ENCODE measurements at places on chromosomes 16 and 17. TPM values are rescaled to one million over a fixed set of nuclear protein-coding genes. Genes with fewer than 3 reads are reported as not detected.

DNA sequence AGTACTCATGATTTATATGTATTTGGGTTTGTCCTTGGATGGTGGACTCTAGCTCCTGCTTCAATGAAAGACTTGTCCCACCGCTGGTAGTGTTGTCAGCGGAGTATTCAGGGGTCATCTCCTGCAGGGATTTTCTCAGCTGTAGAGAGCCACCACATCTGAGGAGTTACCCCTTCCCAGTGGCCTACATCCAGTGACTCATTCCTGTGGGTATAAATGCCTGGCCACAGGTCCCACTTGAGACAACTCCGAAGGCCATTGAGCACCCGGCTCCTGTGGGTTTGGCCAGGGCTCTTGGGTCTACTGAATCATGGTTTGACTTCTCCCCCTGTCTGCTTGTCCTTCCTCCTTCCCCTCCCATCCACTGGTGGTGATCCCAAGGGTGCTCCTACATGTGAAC lies 34.6 kb upstream of the WSB1 start:
- 0 out of 2 replicates have a peak, but pooled peaks cover 3% of the 10 kb centered on the region for H3K4me1 ChIP-seq
- H3K27ac ChIP-seq = no peak overlapping the region
- no peaks in the 10 kb centered on the region for H3K36me3 ChIP-seq
- DNase-seq = no peak

DNA sequence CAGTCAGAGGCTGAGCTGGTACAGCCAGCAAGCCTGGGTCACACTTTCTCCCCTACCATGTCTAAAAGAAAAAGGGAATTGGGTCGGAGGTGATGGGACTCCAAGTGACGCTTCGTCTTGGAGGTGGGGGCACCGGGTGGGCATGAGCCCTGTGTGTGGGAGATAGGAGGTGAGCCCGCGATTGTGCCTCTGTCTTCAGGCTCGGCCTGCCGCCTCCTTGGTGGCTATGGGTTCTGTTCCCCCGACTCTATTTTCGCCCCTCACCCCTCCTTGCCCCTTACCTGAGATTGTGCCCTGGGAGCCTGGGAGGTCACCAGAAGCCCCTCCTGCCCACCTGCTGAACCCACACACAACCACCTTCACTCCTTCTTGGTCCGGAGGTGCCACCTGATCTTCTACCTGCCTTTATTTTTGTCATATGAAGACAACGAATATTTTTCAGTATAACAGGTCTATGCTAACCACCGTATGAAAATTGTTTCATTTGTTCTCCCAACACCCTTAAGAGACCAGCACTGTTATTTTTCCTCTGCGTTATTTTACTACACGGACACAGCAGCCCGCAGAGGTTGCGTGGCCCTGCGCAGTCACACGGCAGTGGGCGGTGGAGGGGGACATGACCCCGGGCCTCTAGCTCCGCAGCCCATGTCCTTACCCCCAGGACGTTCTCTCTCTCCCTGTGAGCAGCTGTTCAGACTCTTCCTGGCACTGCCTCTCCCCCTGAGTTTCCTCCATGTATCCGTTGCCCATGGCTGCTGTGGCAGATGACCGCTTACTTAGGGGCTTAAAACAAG lies 49.9 kb downstream of the ATP2C2 start:
- no peaks in the 10 kb centered on the region for H3K36me3 ChIP-seq
- peaks cover 15% of the 10 kb centered on the region for H3K27me3 ChIP-seq
- no peak for DNase-seq
- no peak overlapping the region for H3K27ac ChIP-seq
- H3K4me3 ChIP-seq = no peak overlapping the region

ARRB2 gene
- 8.2 TPM for total RNA-seq

ADORA2B gene
- total RNA-seq = 19.5 TPM

B3GNT9 gene
- 36.1 TPM for total RNA-seq

- H3K27ac ChIP-seq = no peak overlapping the region
- H3K36me3 ChIP-seq = no peaks in the 10 kb centered on the region
- DNase-seq = no peak
- peaks cover 2% of the 10 kb centered on the region for H3K27me3 ChIP-seq
- H3K4me3 ChIP-seq = no peak overlapping the region
Observed at GRCh38 chr16:22739077-22739476, 74.9 kb upstream of the HS3ST2 start.

GRCh38 chr17:35900708-35901480 lies 20.7 kb upstream of the CCL5 start:
- no peaks in the 10 kb centered on the region for H3K27me3 ChIP-seq
- no peak overlapping the region for H3K27ac ChIP-seq
- no peak overlapping the region for H3K4me3 ChIP-seq
- no peaks in the 10 kb centered on the region for H3K36me3 ChIP-seq
- no peak for DNase-seq
- H3K4me1 ChIP-seq = no peaks in the 10 kb centered on the region
